Gastroesophageal sphincter (tissue), 4 donors: ENCODE measurements at places on chromosomes 2 and 18.

DNA sequence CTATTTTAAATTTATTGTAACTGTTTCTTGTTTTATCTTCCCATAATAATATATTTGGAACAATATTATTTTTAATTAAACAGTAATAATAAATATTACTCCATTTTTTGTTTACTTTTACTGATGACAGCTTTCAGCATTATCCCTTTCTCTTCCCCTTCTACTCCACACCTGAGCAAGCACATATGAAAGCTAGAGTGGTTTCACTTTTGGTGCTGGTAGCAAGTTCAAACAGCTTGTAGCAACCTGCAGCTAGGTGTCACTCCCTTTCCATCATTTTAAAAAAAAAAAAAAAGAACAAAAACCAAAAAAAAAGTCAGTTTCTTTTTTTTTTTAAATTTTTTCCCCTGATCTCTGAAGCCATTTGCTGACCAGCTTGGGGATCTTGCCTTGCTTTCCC lies 801.8 kb downstream of the CCDC85A start:
- no peak for ATAC-seq
- H3K36me3 ChIP-seq = no peaks in the 10 kb centered on the region
- H3K4me1 ChIP-seq = no peaks in the 10 kb centered on the region
- H3K27me3 ChIP-seq = no peaks in the 10 kb centered on the region

DNA sequence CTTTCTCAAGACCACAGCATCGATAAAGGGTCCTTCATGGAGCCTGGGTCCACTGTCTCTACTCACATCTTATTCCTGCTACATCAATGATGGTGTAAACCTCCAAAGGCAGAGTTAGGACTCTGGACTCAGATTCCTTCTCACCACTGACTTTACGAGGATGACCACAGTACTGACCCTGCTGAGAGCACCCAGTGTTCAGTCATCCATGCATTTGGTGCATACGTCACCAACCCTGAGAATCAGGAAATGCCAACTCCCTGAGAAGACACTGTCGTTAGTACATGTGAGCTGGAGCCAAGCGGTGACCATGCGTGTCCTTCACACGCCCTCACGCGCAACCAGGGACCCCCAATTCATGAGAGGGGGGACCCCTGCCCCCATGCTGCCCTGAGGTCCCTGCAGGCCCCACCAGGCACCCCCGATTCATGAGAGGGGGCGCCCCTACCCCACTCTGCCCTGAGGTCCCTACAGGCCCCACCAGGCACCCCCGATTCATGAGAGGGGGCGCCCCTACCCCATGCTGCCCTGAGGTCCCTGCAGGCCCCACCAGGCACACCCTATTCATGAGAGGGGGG lies 178.4 kb upstream of the TPO start:
- H3K4me3 ChIP-seq = no peak overlapping the region
- no peak overlapping the region for H3K27ac ChIP-seq
- no peaks in the 10 kb centered on the region for H3K4me1 ChIP-seq
- peaks cover 11% of the 10 kb centered on the region for H3K27me3 ChIP-seq
- H3K36me3 ChIP-seq = no peaks in the 10 kb centered on the region
- no peak for ATAC-seq

DNA sequence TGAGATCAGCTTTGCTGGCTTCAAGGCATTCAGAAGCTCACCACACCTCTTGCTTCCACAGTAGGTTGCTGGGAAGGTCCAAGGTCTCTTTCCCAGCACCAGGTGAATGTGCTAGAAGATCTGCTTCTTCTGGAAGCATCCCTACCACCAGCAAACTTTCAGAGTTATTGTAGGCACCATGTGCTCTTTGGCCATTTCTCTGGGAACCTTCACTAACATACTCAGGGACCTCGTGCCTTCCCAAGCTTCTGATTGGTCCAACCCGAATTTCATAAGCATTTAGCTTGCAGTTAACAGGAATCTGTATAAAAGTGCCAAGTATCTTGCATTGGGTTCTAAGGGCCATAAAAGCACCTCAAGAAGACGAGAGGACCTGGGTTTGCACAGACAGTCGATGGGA lies 86.5 kb upstream of the ARL4C start:
- no peak overlapping the region for H3K27ac ChIP-seq
- no peak for ATAC-seq
- no peak overlapping the region for H3K4me3 ChIP-seq
- H3K27me3 ChIP-seq = peaks cover 5% of the 10 kb centered on the region
- no peaks in the 10 kb centered on the region for H3K36me3 ChIP-seq

DNA sequence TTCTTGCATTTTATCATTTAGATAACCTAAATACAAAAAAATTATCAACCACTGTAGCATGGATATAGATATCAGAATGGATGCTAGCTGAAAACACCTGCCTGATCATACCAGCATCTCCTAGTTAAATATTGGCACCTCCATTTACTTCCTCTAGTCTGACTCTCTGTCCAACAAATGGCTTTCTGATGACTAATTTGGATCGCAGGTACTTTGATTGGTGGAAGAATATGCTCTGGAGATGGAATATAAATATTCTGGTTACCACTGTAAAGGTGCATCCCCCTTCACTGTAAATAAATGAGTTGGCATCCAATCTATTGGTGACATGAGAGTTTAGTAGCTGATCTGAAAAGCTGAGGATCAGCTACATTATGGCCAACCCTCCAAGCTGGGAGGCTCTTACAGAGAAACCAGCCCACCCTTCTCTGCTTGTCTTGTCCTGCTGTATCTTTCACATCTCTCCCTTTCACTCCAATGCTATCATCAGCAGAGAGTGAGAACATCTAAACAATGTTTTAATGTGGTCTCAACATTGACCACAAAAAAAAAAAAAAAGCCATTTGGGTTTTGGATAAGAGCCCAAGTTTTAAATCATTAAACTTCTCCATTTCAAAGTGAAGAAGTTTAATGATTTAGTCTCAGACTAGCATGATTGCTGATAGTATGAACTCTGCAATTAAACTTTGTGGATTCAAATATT lies 90.5 kb downstream of the PMAIP1 start:
- H3K27me3 ChIP-seq = no peaks in the 10 kb centered on the region
- no peaks in the 10 kb centered on the region for H3K4me1 ChIP-seq
- no peak for ATAC-seq
- no peaks in the 10 kb centered on the region for H3K36me3 ChIP-seq
- no peak overlapping the region for H3K27ac ChIP-seq
- H3K4me3 ChIP-seq = no peak overlapping the region

- peak; percentile 12 for ATAC-seq
- peaks cover 15% of the 10 kb centered on the region for H3K27me3 ChIP-seq
- peaks cover 17% of the 10 kb centered on the region for H3K36me3 ChIP-seq
- peak overlapping the region; percentile 81 for H3K4me3 ChIP-seq
These were observed 460 bp upstream of the SEMA4F start for GRCh38 chr2:74653589-74653984.

DNA sequence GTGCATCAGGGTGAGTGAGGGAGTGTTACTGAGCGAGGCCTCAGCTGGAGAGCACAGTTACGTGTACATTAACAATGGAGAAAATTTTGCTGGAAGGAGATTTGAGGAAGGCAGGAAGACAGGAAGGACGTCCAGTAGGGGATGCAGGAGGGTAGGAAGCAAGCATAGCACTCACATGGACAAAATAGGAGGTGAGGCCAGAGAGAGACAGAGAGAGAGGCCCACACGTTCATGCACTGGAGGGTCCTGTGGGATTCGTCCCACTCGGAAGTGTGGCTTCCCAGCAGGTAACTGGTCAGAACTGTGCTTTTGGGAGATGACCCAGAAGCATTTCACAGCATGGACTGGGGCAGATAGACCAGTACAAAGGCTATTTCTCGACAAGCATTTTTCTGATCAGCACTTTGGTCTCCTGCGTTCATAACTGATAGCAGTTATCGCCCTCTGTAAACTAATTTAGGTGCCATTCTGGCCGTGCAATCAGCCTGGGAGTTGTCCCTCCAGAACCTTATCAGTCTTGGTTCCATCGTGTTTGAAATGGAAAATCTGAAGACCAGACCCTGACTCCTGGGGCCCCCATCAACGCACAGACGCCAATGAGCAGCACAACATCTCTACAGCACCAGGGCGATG lies 5.7 kb downstream of the LCT start:
- H3K4me3 ChIP-seq = no peak overlapping the region
- H3K27ac ChIP-seq = no peak overlapping the region
- no peaks in the 10 kb centered on the region for H3K4me1 ChIP-seq
- no peak for ATAC-seq

- no peak for ATAC-seq
- no peaks in the 10 kb centered on the region for H3K36me3 ChIP-seq
- H3K27me3 ChIP-seq = no peaks in the 10 kb centered on the region
- no peak overlapping the region for H3K27ac ChIP-seq
- no peaks in the 10 kb centered on the region for H3K4me1 ChIP-seq
- no peak overlapping the region for H3K4me3 ChIP-seq
These were observed 256.3 kb upstream of the SPOPL start for GRCh38 chr2:138245310-138245709.

DNA sequence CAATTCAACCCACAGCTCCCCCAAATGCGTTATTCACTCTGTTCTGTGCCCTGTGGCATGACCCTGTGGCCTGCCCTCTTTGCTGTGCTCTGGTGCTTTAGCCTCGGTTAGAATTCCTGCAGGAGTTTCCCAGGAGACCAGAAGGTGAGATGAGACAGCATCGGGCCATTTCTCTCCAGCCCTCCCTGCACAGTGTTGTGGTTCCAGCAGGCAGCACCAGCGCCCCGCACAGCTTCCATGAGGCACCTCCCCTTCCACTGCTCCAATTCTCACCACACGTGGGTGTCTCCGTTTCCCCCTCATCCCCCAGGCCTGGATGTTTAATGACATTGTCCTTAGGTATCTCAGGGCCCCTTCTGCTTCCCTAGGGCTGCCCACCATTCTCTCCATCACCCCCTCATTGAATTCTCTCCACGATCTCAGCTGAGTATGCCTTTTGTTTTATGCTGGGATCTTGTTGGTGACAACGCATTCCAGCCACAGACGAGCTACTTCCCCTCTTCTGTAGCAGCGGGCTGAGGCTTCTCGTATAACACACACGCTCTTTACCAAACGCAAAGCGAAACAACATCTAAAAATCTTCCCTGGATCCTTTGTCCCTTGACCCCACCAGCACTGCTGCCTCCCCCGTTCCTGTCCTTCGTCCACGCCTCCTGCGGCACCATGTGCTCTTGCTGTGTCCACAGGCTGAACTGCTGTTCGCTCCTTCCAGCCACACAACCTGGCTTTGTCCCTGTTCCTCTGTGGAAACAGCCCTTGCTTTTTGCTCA lies 35.1 kb downstream of the ACKR3 start:
- no peak overlapping the region for H3K27ac ChIP-seq
- H3K4me3 ChIP-seq = no peak overlapping the region
- no peak for ATAC-seq
- H3K36me3 ChIP-seq = no peaks in the 10 kb centered on the region
- H3K27me3 ChIP-seq = no peaks in the 10 kb centered on the region
